ENCODE measurements at places on chromosomes 12 and 14.

DNA sequence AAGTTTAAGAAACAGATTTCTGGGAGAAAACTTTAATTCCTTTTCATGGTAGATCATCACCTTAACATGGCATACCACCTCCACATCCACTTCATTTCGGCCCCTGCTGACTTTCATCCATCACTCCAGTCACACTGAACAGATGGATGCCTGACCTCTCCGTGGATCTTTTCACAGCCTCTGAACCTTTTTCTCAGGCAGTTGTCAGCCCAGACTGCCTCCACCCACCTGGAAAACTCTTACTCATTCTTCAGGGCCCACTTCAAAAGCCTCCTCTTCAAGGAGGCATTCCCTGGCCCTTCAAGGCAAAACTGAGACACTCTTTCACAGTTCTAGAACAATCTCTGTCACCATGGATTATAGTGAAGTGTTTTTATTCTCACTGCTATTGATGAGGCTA, 52.9 kb downstream of the GXYLT1 start:
- DNase-seq = no peak

- DNase-seq = no peak
Observed at GRCh38 chr14:75753696-75754095, 92.7 kb downstream of the TTLL5 start.

GRCh38 chr12:8696442-8697090, 1.2 kb upstream of the RIMKLB start:
- no peak for DNase-seq

GRCh38 chr14:59228421-59228820, 40.0 kb downstream of the DAAM1 start:
- no peak for DNase-seq

DNA sequence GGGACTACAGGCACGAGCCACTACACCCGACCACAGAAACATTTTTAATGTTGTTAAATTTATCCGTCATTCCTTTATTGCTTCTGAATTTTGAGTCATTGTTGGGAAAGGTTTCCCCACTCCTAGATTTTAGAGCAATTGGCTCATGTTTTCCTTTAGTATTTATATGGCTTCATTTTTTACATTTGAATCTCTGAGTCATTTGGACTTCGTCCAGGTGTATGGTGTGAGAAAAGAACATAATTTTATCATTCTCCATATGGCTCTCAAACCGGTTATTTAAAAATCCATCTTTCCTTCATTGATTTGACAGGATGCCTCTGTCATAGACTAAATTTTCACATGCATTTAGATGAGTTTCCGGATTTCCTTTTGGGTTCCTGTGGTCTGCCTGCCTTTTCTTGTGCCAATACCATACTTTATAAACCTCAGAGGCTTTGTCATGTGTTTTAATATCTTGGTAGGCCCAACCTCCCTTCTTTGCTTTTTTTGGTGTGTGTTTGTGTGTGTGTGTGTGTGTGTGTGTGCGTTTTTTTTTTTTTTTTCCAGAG, 30.9 kb downstream of the LRTM2 start:
- DNase-seq = no peak

- no peak for DNase-seq
Observed at GRCh38 chr12:112327209-112327938, 54.9 kb downstream of the HECTD4 start.

GRCh38 chr12:114238808-114239207, 167.1 kb downstream of the TBX5 start:
- no peak for DNase-seq

- no peak for DNase-seq
Observed at GRCh38 chr12:51055060-51055459, 6.9 kb downstream of the LETMD1 start.

- no peak for DNase-seq
Observed at GRCh38 chr12:90951432-90952105, 3.4 kb downstream of the CCER1 start.

DNA sequence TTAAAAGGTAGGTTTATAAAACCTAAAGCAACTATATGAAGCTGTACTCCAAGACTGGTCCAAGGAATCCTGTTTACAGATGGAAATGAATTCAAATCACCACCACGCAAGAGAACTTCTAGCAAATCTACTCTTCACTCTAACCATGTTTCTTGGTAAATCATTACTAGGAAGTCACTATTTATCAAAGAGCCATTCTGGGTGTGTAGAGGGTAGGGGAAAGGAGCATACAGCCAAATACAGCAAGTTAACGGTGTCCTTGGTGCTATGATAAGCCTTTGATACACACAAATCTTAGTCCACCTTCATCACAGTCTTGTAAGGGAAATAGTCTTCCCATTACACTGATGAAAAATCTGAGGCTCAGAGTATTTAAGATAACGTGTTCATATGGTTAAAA, 16.8 kb downstream of the NIN start:
- no peak for DNase-seq

- DNase-seq = no peak
Observed at GRCh38 chr12:570435-570920, 92.8 kb downstream of the NINJ2 start.

GRCh38 chr12:104888892-104889291, 69.2 kb downstream of the SLC41A2 start:
- no peak for DNase-seq

DNA sequence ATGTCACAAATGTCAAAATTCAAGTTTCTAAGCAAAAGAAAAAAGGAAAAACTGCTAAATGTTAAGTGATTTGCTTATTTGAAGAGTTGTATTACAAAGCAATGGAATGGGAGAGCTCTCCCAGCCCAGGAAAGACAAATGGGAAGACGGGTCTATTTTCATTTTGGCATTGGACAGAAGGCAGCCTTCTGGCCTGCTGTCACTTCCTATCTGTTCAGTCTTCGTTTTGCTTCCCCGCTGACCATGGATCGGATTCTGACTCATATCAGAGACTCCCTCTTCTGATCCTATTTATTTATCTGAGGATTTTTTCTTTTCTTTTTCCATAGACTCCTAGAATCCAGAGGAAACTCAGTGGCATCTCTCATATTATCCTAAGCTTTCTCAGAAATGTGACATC, 634.9 kb downstream of the DIO2 start:
- no peak for DNase-seq

DNA sequence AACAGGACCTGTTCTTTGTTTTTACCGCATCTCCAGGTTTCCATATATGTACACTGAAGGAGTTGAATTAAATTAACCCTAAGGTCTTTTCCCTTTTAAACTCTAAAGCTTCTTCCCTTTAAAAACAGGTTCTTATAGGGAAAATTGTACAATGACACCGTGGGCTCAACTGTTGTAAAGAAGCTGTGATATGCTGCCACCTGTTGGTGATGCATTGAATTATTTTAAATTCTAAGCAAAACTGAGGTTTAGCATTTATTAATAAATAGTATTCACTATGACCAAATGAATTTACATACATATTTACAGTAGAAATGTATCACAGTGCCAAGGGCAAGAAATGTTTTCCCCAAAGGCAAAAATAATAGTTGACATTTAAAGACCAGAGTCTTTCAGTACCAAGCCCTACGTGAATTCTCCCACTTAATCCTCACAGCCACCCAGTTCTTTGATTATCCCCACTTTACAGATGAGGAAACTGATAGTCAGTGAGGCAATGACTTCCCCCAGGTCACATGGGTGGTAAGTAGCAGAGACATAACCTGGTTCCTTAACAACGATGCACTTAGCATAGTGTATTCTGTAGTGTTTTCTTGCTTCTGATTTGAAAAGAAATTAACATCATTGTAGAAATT, 35.7 kb upstream of the TMEM263 start:
- no peak for DNase-seq

DNA sequence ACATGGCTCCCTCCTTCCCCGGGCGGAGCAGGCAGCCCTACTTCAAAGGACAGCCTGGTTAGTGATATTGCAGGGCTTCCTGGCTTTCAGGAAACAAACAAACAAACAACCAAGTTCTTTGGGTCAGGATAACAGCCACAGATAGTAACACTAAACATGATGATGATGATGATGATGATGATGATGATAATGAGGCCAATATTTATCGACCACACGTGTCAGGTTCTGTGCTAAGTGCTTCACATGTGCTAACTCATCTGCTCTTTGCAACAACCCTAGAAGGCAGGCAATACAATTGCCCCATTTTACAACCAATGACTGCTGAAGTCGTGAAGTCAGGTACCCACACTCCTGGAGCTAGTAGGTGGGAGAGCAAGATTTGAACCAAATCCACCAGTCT, 44.1 kb upstream of the TBX5 start:
- no peak for DNase-seq

DNA sequence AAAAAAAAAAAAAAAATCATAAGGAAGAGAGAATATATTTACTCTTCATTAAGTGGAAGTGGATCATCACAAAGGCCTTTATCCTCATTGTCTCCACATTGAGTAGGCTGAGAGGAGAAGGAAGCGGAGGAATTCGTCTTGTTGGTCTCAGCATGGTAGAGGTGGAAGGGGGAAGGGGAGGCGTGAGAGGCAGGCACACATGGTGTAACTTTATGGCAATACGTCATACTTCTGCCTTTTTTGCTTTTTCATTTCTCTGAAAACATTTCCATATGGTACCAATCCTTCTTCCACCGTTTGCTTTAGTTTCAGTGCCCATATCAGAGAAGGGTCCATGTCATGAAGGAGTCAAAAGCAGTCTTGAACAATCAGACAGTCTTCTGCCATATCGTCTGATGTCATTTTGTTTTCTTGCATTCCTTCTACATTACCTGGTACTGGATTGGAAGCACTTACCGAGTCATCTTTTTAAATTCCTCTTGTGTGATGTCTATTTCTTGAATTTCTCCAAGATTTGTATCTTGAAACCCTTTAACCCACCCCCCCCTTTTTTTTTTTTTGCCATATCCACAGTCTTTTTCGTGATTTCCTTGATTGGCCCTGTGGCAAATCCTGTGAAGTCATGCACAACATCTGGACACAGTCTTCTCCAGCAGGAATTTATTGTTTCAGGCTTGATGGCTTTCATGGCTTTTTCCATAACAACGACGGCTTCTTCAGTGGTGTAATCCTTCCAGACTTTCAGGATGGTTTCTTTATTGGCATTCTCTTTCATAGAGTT, 8.9 kb downstream of the FUT8 start:
- DNase-seq = no peak

- no peak for DNase-seq
Observed at GRCh38 chr14:67852926-67853604, 33.5 kb downstream of the RAD51B start.

GRCh38 chr12:30792648-30793499, 38.1 kb upstream of the CAPRIN2 start:
- DNase-seq = no peak

- DNase-seq = no peak
Observed at GRCh38 chr12:110203546-110203945, 77.5 kb upstream of the ATP2A2 start.

- DNase-seq = no peak
Observed at GRCh38 chr14:71932229-71932981, at the start of gene RGS6. Gene RGS6, plus strand, starts transcription at chr14:71932429.

- DNase-seq = no peak
Observed at GRCh38 chr12:2687058-2687457, 107.7 kb upstream of the FKBP4 start.

DNA sequence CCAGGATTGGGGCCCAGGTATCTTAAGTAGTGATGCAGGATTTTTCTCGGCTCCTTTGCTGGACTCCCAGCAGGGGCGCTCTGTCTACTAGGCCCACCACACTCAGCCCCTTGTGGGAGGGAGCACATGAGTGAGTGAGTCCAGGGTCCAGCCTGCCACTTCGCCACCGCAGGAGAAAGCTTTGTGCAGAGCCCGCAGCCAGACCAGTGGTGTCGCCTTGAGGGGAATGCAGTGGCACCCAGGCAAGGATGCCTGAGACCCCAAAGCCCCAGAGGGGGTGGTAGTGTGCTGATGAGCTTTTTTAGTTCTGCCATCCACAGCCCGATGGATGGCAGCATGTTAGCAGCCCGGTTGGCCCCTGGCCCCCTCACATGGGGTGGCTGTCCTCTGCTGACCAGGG, 5.4 kb upstream of the MRPS35 start:
- no peak for DNase-seq

Measured in GM12864 (cell line).